ENCODE measurements at places on chromosomes 13 and 19.

GRCh38 chr13:112996671-112997091, 27.7 kb downstream of the MCF2L start:
- DNase-seq: no peak

DNA sequence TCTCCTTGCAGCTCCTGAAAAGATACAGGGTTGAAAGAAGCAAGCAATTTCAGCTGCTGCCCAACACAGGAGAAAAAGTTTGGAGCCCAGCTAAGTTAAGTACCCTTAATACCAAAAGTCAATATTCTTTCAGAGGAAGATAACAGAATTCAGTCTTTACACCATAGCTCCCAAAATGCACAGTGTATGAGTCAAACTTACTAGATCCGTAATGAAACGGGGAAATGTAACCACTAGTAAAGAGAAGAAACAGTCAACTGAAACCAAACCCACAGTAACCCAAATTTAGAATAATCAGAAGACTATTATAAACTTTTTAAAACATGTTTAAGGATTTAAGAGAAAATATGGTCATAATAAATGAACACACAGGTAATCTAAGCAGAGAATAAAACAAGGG, 45.2 kb downstream of the SUCLA2 start:
- DNase-seq: no peak

GRCh38 chr19:19366434-19367396, 38.8 kb upstream of the GATAD2A start:
- DNase-seq: no peak

DNA sequence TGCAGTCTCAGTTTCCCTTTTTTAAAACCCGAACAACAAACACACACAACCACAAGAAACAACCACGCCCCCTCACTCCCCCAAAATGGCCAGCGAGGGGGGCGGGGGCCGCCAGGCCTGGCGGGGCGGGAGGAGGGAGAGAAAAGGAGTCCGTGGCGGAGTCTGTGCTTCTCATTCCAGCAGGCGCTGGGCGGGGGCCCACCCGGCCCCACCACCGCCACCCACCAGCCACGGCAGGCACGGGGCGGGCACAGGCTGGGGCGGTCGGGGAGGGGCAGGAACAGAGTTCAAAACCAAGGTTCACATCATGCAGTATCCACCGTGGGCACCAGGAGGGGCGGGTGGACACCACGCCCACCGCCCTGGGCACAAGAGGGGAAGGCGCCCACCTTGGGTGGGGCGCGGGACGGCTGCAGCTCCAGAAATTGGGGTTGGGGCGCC, 12.9 kb downstream of the DPF1 start:
- DNase-seq: no peak

DNA sequence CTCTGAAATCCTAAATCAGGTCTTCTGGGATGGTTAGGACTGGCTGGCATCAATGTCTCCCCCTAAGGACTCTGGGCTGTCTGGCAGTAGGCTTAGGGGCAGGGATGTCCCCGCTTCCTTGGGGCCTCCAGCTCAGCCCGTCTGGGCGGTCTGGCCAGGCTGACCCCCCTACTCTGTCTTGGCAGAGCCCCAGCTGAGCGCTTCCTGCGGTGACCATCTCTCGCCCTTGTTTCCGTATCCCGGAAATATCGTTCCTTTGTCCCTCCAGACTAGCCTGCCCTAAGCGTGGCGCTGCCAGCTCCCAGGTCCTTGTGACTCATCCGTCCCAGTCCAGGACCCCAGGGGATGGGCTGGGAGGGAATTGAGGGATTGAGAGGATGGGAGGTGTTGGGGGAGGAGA, 11.3 kb downstream of the GTPBP3 start:
- DNase-seq: no peak

DNA sequence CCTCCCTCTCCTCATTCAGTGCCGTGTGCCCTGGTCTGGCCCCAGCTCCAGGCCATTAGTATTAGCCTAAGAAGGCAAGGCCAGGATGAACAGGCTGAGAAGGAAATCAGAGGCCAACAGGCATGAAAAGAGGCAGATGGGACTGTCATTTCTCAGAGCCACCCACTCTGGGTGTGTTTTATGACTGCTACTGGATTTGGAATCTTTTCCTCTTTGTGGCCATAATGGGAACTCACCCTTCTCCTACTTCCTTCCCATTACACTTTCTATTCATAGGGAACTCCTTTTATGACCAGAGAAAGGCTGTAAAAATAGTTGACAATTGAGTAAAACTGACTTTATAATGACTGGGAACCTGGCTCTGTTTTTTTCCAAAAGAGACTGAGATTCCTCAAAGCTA, 17.7 kb downstream of the CEACAM8 start:
- no peak for DNase-seq

GRCh38 chr13:40072663-40073120, 417.2 kb downstream of the COG6 start:
- DNase-seq: no peak

- DNase-seq: no peak
Measured at GRCh38 chr19:30558793-30559192, 186.6 kb downstream of the ZNF536 start.

Data from amniotic stem cell (primary cell).